ENCODE measurements at places on chromosomes 3 and 15.
A peak's percentile ranks its signal among the peaks of the same experiment; 100 is the strongest.

- DNase-seq = no peak
Observed at GRCh38 chr3:24299806-24300626, 194.6 kb downstream of the THRB start.

DNA sequence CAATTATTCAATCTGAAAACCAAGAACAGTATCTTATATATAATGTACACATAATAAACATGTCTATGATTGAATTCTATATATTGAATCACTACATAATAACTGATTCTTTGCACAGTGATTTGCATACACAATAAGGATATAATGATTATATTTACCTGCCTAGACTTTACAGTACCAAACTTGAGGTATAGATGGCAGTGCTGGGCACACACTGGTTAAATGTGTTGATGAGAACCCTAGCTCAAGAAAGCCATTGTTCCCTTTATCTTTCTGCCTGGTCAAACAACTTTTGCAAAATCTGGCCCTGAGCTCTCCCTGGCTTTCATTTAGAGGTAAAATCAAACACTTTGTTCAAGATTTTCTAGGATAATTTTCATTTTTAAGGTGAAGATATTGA is 697.7 kb downstream of the TUSC7 start:
- no peak for DNase-seq

GRCh38 chr3:82053236-82053635 is 291.8 kb upstream of the GBE1 start:
- no peak for DNase-seq

DNA sequence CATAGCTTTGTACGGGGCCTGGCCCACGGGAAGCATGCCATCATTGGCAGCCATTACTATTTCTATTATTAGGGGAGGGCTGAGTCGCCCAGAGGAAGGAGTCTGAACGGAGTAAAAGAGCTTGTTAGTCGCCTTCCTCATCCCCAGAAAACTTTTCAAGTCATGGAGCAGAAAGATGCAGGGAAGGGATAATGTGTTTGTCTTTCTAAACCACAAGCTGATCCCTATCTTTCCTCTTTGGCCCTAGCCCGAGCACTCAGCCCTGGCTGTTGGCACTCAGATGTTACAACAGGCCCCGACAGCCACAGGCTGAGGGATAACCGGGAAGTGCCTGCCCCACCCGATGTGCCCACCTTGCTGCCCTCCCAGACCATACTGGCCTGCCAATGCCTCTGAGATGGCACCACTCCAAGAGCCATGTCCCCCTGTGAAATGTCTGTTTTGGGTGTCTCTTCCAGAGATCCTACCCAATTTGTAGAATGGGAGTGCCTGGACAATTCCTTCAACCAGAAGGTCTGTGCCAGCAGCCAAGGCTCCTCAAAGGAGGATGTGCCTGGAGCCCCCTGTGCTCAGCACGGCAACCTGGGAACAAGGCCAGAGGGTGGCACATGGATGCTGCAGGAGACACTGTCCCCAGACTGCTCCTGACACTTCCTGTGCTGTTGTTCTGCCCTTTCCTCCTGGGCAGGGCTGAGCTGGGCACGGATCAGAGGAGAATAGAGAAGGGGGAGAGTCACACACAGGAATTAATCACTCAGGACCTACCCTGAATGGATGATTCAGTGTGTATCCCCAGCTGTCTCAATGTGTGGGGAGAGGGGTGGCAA is 10.8 kb downstream of the PAK6 start:
- peak; percentile 10 for DNase-seq

DNA sequence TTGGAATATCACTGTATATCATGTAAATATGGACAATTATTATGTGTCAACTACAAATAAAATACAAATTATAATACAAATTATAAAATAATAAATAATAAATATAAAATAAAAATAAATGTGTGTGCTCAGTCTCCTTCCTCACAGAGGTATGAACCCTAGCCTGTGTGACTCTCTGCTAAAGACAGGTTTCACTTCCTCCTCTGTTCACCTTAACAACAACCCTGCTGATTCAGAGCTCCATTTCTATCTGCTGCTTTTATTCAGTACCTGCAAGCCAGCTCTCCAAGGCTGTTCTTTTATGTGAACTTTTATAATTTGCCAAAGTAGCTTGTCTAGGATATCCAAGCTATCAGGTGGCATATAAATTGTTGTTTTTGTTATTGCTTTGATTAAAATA is 610.7 kb upstream of the GRM7 start:
- no peak for DNase-seq

DNA sequence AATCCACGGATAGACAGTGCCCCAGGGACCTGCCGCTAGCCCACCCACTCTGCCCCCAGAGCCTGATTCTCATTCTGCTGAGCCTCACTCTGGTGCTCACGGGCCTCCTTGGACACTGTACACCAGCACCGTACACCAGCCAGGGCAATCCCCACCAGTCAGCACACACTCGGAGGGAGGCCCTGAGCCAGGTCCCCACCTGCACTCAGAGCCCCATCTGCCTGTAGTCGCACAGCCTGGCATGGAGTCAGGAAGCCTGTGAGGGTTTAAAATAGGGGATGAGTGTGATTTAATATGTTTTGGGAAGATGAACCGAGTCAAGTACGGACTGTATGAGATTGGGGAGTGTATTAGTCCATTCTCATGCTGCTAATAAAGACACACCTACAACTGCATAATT is 223.0 kb downstream of the SLCO3A1 start:
- no peak for DNase-seq

All from adrenal gland (tissue), 19 donors.